ENCODE measurements at places on chromosomes 3 and 15.

- DNase-seq: no peak
Measured at GRCh38 chr3:46090161-46090591, 62.9 kb upstream of the XCR1 start.

- DNase-seq: peak; percentile 94
Measured at GRCh38 chr3:159829539-159830227, 159.0 kb upstream of the IL12A start.

GRCh38 chr15:81294516-81294880 lies 29.4 kb downstream of the STARD5 start:
- no peak for DNase-seq

DNA sequence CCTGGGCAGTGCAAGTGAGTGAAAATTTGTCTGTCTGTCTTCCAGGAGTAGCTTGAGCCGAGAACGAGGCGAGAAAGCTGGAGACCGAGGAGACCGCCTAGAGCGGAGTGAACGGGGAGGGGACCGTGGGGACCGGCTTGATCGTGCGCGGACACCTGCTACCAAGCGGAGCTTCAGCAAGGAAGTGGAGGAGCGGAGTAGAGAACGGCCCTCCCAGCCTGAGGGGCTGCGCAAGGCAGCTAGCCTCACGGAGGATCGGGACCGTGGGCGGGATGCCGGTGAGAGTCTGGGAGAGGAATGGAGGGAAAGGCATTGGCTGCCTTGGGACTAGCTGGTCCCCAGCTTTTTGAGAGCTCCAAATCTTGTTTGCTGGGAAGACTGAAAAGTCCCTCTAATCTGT lies 10.2 kb upstream of the FAM131A start:
- no peak for DNase-seq

DNA sequence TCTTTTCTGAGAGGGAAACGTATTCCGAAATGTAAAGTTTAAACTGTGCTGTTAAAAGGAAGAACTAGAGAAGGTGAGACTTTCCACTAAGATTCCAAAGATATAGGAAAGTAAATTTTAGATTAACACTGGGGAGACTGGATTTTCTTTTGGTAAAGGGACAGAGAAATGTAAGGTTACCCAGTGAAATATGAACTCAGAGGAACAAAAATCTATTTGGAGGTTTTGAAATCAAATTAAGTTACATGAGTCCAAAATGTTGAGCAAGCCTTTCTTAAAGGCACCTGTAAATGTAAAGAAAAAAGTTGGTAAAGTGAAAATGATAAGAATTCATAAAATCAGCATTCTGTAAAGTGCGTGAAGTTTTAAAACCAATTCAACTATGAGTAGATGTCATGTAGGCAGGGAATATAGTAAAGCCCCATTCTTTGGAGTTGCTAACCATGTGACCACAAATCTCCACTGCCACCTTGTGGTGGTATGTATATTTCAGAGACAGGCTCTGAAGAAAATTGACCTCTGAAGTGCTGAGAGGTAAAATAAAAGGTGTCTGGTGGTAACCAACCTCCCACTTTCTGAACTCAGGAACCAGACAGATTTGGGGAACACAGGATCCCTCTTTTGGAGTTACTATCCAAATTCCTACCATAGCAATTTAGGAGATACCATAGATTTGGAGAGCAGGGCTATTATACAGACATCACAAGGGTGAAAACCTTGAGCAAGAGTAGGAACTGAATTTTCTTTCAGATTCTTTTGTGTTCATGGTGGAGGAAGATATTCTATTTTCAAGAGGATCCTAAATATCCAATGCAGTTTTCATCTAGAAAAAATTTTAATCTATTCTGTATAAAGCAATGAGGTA lies 215.3 kb downstream of the ROBO2 start:
- peak; percentile 72 for DNase-seq

GRCh38 chr3:178223876-178224275 lies 312.4 kb upstream of the KCNMB2 start:
- DNase-seq: no peak

GRCh38 chr3:100103558-100104441 lies 10.5 kb downstream of the FILIP1L start:
- peak; percentile 60 for DNase-seq

GRCh38 chr15:90213818-90214204 lies 12.7 kb downstream of the SEMA4B start:
- no peak for DNase-seq

DNA sequence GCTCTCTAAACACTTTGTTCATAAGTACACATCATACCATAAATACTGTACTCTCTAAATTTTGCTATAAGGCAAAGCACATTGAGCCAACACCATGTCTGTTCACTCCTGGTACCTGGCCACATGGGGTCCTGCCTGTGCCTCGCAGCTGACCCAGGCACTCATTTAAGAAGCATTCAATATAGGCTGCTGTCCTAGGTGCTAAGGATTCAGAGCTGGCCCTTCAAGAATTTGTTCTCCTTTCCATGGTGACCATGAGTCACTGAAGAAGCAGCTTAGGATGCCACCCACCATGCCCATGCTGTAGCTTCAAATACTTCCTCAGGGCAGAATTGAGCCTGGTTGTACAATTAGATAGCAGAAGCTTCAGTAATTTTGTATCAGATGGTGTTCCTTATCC lies 119.2 kb upstream of the ZBED2 start:
- no peak for DNase-seq

GRCh38 chr3:50214824-50215223 lies 9.8 kb downstream of the SLC38A3 start:
- DNase-seq: no peak

- DNase-seq: no peak
Measured at GRCh38 chr3:16999161-16999560, 114.4 kb downstream of the PLCL2 start.

Measured in SHP77 (cell line).